COR-L47 (cell line): ENCODE measurements at places on chromosomes 7 and 10.
A peak's percentile ranks its signal among the peaks of the same experiment; 100 is the strongest.

GRCh38 chr7:132134814-132135445, 441.3 kb downstream of the PLXNA4 start:
- no peak for DNase-seq

- DNase-seq: no peak
These were observed 44.2 kb downstream of the ZMIZ1 start for GRCh38 chr10:79112881-79113431.

DNA sequence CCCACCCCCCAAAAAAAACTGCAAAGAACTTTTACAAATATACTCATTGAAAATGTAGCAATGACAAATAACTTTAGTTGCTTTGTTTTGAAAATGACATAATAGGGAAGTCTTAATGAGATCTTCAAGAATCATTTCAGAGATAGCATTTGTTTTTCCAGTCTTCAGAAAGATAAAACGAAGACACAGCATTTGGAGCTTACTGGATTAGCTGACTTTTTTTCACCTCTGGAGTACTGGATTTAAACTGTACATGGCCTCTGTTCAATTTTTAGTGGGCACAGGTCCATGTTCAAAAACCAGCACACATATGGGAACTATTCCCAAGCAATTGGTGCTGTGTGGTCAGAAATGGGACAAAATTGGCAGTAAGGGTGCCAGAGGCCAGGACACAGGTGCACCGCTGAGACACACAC, 3.9 kb downstream of the RAB11FIP2 start:
- no peak for DNase-seq

GRCh38 chr7:158682456-158682855, 22.1 kb downstream of the NCAPG2 start:
- peak; percentile 15 for DNase-seq

DNA sequence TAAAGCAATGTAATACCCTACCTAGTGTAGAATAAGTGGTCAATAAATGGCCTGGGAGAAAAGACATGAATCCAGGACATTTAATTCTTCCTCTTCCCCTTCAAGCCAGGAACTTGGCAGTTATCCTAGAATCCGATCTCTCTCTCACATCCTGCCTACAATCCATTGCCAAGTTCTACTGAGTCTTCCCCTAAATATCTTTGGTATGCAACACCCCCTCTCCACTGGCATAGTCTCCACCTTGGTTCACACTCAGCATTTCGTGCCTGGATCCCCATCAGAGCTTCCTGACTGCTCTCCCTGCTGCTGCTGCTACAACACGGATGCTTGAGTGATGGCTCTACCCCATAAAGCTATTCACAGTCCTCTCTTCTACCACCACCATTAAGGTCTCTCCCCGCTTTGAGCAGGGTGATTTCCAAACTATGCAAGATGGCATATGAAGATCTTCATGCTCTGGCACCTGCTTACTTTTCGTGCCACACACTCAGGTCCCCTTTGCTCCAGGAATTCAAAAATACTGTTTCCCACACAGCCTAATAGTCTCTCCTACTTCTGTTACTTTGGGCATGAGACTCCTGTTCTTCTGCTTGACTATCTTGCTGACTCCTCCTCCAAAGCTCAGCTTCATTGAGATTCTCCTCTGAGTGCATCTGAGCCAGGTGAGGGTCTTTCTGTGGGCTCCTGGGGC, 4.8 kb downstream of the ANK3 start:
- DNase-seq: no peak

DNA sequence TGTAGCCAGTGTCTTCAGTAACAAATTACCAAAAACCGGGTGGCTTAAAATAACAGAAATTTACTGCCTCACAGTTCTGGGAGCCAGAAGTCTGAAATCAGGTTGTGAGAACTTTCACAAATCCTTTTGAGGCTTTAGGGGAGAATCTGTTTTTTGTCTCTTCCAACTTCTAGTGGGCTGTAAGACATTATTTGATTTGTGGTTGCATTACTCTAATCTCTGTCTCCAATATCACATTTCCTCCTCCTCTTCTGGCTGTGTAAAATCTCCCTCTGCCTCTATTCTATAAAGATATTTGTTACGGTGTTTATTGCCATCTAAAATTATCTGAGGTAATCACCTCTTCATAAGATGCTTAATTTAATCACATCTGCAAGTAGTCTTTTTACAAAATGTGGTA, 1039.6 kb upstream of the LRRN3 start:
- no peak for DNase-seq

GRCh38 chr7:14839307-14839706, 63.2 kb downstream of the DGKB start:
- DNase-seq: no peak

DNA sequence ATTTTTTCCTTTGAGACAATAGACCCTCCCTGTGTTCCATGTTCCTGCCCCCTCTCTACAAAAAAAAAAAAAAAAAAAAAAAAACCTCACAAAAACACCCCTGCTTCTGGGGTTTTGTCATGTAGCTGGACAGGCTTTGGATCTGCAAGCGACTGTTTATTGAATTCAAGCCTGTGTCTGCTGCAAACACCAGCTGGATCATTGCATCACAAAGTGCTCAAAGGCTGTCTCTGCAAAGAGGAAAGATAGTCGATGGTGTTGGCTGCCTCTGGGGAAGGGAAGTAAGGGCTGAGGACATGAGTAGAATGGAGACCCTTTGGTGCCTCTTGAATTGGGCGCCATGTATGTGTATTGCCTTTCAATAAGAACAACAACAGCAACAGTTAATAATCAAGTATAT, 471.2 kb downstream of the PLXNA4 start:
- no peak for DNase-seq

GRCh38 chr10:100614429-100615095, 78.8 kb downstream of the HIF1AN start:
- DNase-seq: no peak
